ENCODE measurements at places on chromosomes 1 and 21.
A peak's percentile ranks its signal among the peaks of the same experiment; 100 is the strongest.

DNA sequence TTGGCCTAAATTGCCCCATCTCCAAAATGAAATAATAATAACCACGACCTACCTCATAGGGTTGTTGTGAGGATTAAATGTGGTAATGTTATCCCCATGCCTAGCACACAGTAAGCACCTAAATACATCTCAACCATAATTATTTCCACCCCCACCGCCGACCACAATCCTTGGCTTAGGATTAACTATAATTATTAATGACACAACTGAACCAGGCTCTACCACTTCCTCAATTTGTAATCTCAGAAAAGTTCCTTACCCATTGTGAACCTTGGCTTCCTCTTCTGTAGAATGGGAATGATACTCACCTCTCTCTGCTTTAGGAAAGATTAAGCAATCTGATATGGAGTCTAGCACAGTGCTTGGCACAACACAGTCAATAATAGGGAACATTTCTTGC, 44.3 kb upstream of the TACSTD2 start:
- no peak for DNase-seq

DNA sequence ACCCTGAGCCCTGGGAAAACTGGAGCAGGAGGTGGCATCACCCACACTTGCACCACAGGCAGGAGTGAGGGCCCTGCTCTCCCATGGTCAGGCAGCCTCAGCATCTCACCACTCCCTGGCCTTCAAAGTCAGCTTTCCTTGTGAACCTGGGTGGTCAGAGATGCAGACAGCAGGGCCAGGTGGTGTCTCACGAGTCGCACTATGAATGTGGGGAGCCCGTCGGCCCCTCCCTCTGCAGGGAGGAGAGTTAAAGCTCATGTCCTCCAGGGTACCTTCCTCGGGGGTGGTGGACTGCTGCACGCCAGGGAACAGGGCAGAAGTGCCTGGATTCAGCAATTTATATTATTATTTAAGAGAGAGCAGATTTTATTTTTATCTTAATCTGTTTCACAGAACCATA, 24.1 kb downstream of the ABCG1 start:
- DNase-seq, result no peak

DNA sequence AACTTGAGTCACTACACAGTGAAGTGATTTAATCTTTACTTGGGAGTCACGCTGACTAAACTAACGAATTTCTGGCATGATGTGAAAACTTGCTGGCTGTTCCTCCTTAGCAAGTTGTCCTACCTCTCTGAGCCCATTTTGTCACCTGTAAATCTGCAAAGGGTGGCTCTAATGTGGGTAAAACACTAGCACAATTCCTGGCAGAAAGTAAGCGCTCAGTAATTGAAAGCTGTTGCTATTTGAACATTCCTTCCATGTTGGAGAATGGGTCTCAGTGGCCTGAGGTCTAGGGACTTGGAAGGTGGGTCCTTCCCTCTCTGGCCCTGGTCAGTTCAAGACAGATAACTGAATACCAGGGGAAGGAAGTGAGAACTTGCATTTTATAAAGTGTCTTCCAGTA, 309.0 kb upstream of the PROX1 start:
- DNase-seq, result no peak

DNA sequence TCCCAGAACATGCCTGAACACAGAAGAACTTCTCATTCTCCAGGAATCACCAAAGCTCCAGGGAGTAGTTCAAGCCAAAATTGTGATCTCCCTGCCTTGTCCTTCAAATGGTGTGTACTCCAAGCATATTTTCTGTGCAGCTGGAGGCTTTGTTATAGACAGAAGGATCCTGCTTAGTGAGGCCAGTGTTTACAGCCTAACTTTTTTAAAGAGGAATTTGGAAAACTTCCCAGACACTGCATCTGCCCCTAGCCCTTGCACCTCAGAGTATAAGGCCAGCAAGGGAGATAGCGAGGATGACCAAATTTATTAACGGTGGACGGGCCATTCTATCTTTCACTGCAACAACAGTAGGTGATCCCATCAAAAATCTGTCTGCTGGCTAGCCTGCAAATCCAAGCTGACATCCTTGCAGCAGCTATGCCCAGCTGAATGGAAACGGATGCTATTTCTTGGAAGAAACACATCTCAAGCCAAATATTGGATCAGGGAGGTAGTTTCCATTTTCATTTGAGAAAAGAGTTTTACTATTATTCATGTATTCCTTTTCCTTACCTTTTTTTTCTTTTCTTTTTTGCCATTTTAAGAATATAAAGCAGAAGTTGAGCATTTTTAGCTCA, 249.8 kb downstream of the USH2A start:
- DNase-seq, result no peak

GRCh38 chr1:243390162-243390791, 134.4 kb downstream of the SDCCAG8 start:
- no peak for DNase-seq

- DNase-seq, result no peak
Measured at GRCh38 chr1:88296227-88296626, 387.8 kb upstream of the PKN2 start.

DNA sequence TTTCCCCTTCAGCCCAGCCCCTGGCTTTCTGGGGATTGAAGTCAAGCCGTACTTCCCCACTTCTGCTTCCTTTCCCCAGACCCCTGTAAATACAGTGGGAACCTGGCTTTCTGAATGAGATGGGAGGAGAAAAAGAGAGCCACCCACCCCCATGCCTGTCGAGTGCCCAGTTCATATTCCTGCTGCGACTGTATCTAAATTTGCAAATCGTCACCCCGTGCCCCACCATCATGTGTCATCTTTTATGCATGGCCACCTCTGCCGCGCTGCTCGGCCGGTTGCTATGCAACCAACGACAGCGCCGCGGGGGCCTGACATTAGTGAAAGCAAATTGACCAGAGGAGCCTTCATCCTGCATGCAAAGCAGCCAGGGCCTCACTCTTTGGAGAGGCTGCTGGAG, 143.0 kb downstream of the ELAVL4 start:
- no peak for DNase-seq

- DNase-seq, result peak; percentile 84
Measured at GRCh38 chr1:20366056-20366462, 75.4 kb downstream of the VWA5B1 start.

DNA sequence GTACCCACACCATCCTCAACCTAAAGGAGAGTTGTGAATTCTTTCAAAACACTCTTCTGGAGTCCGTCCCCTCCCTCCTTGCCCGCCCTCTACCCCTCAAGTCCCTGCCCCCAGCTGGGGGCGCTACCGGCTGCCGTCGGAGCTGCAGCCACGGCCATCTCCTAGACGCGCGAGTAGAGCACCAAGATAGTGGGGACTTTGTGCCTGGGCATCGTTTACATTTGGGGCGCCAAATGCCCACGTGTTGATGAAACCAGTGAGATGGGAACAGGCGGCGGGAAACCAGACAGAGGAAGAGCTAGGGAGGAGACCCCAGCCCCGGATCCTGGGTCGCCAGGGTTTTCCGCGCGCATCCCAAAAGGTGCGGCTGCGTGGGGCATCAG, 638 bp upstream of the OLIG2 start:
- peak; percentile 48 for DNase-seq

GRCh38 chr1:40887652-40888051, 25.5 kb upstream of the CITED4 start:
- no peak for DNase-seq

GRCh38 chr1:200037904-200038303, 10.4 kb downstream of the NR5A2 start:
- no peak for DNase-seq

GRCh38 chr1:41519667-41520066, 35.2 kb upstream of the EDN2 start:
- no peak for DNase-seq

GRCh38 chr1:2133879-2134215, 60.7 kb downstream of the FAAP20 start:
- no peak for DNase-seq

- no peak for DNase-seq
Measured at GRCh38 chr21:43352568-43353281, 74.2 kb downstream of the SIK1 start.

DNA sequence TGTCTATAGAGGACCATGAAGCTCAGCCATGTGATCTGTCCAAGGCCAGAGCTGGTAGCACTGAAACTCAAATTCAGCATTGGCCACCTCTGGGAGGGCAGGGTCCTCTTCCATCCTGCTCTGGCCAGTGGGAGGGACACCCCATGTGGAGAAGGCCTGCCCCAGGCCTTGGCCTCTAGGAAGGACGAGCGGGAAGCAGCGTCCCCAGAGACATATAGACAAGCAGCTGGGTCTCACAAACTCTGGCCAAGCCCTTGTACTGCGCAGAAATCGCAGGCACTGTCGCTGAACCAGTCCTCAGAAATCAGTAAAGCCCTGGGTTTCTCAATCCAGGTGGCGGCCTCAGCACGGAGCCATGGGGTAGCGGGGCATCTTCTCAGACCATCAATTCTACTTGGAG, 180.7 kb downstream of the HIVEP3 start:
- DNase-seq, result no peak

- no peak for DNase-seq
Measured at GRCh38 chr1:229136822-229137221, 134.1 kb upstream of the RAB4A start.

DNA sequence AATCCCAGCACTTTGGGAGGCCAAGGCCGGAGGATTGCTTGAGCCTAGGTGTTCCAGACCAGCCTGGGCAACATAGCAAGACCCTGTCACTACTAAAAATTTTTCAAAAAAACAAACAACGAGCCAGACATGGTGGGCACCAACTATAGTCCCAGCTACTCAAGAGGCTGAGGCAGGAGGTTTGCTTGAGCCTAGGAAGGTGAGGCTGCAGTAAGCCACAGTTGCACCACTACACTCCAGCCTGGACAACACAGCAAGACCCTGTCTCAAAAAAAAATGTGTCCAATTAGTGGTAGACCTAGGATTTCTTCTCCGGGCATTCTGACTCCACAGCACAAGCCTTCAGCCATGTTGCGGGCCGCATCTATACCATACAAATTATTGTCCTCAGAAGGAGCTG, 6.7 kb upstream of the IGSF8 start:
- no peak for DNase-seq

- DNase-seq, result no peak
Measured at GRCh38 chr1:176638713-176639526, 175.9 kb downstream of the PAPPA2 start.

GRCh38 chr1:113780374-113781146, 21.3 kb upstream of the PHTF1 start:
- no peak for DNase-seq

GRCh38 chr1:62841587-62842169, 57.7 kb downstream of the ATG4C start:
- no peak for DNase-seq

GRCh38 chr21:45430521-45431501, 25.8 kb downstream of the COL18A1 start:
- DNase-seq, result peak; percentile 69

GRCh38 chr1:244665771-244666217, 12.9 kb downstream of the DESI2 start:
- no peak for DNase-seq

- no peak for DNase-seq
Measured at GRCh38 chr1:246394121-246394520, 113.0 kb downstream of the SMYD3 start.

DNA sequence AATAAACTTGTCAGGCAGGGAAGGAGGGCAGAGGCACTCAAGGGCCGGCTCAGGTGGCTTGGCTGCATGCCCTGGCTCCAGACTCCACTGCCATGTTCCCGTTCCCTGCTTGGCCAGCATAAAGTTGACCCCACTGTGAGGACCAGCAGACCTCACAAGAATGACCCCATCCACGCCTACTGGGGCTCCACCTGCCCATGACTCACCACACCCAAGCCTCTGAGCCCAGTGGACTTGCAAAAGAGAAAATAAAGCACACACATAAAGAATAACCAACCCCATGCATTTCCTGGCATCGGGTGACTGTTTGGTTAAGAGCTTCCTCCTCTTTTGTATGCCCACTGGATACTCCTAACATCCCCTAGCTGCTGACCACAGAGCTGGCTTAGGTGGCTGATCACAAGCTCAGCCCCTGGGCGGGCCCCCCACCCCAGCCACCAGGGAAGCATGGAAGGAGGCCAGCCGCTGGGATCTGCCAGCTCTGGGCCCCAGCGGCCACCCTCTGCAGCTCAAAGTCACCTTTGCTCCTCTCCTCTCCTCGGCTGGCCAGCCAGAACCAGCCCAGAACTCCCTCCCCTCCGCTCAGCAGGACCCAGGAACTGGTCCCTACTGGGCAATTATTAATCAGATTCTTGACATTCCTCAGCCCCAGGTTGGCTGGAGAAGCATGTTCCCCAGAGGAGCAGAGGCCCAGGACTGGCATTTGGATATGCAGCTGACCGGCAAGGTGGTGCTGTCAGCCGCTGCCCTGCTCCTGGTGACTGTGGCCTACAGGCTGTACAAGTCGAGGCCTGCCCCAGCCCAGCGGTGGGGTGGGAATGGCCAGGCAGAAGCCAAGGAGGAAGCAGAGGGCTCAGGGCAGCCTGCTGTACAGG, at the start of gene KLHDC7A:
KLHDC7A (plus strand) TSS at position 616 of the 875 bp plus-strand sequence; CDS start at position 668, 52 bp downstream.
- DNase-seq, result peak; percentile 89

- DNase-seq, result no peak
Measured at GRCh38 chr1:34353409-34353808, 176.7 kb downstream of the C1orf94 start.

DNA sequence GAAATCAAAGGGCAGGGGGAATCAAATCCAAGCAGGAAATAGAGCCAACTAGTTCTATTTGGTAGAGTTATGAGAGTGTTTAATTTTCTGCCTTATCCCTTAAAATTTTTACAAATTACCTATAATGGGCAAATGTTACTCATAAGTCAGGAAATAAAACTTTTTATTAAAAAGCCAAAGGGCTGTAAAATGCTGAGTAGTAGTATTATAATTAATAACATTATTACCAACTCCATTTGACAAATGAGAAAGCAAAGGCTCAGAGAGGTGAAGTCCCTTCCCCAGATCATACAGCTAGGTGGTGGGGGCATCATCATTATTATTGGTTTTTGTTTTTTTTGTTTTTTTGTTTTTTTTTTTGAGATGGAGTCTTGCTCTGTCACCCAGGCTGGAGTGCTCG, 3.4 kb downstream of the SELENON start:
- DNase-seq, result no peak

GRCh38 chr1:234989019-234989418, 139.6 kb downstream of the TOMM20 start:
- DNase-seq, result no peak

- no peak for DNase-seq
Measured at GRCh38 chr1:24635195-24635843, 7.8 kb upstream of the SRRM1 start.

DNA sequence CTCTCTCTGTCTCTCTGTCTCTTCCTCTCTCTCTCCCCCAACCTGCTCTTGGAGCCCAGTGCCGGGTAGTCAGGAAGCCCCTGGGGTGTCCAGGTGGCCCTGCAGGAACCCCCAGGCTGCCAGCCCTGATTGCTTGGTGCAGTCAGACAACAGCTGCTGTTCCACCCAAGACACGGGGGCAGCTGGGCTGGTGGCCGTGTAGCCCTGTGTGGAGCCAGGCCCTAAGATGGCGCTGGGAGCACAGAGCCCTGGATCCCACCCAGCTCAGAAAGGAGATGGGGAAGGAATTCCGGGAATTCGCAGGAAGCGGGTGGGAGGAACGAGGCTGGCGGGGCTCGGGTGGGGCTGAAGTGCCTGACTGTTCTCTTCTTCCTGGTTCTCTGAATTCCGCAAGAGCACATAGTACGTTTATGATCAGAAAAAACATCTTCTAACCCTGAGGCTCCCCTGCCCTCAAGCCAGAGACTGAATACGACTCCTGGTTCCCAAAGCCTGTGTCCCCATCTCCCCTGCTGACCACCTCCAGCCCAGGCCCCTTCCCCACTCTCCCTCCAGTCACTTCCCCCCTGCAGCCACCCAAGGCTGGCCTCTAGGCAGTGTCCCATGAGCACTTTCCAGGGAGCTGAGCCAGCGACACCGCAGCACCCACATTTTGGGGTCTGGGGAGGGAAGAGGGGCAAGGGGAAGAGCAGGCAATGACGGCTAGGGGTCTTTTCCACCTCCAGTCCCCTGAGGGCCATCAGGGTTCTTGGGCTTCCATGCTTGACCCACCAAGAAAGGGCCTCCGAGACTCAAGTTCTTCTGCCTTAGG, 55.0 kb downstream of the WNT9A start:
- DNase-seq, result peak; percentile 69
